Astrocyte (in vitro differentiated cells and primary cell): ENCODE measurements at places on chromosomes 2 and 18. TPM values are rescaled to one million over a fixed set of nuclear protein-coding genes. Genes with fewer than 3 reads are reported as not detected.

GRCh38 chr2:134282629-134283400 is 28.9 kb downstream of the MGAT5 start:
- no peak for DNase-seq

DNA sequence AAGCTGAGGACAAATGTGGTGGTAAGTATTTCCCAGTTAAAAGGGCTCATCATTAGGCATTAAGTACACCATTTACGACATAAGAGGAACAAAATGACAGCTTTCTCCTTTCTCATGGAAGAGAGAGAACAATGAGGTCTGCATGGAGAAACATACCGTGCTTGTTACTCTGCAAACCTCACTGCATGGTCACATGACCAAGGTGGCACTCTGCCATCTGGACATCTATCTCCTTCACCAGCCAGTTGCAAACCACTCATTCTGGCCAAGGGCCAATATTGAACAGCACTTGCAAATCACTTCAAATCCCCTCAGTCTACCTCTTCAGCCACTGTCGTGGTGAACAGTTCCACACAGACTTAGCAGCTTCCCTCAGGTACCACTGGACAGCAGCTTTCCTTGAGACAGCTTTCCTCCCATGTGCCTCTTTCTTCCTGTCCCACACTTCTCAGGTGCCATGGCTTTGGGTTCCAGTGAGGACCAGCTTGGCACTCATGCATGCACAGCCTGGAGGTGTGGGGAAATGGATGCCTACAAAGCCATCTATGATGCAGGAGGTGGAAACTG is 29.5 kb upstream of the DPP4 start:
- no peak for DNase-seq

- peak; percentile 68 for DNase-seq
Measured at GRCh38 chr18:33034945-33035344, 262.1 kb upstream of the KLHL14 start.

- peak; percentile 81 for DNase-seq
Measured at GRCh38 chr18:46152436-46152807, 48.2 kb downstream of the HAUS1 start.

- DNase-seq, result no peak
Measured at GRCh38 chr2:64192125-64192479, 47.9 kb upstream of the PELI1 start.

DNA sequence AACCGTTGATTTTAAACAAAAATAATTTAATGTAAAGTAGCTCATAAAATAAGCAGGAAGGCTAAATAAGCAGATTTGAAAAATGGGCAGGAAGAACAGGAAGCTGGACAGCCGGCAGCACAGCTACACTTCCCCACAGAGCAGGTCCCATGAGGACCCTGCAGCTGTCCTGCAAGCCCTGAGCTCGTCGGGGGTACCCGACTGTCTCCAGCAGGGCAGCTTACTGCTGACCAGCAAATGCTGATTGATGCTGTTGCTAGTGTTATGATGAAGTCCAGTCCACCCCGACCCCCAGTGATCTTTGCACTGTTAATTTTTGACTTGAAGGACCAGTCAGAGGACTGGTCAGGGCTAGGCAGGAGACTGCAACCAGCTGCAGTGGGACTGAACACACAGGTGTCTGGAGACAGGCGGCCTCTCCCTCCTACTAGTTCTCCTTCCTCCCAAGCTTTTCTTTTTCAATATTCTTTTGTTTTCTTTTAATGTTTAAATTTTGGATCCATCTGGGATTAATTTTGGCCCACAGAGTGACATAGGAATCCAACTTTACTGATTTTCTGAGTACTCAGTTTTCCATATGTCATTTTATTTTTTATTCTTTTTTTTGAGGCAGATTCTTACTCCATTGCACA is 27.7 kb downstream of the POLE4 start:
- DNase-seq, result no peak

- DNase-seq, result no peak
Measured at GRCh38 chr2:188181884-188182283, 109.8 kb upstream of the GULP1 start.

DNA sequence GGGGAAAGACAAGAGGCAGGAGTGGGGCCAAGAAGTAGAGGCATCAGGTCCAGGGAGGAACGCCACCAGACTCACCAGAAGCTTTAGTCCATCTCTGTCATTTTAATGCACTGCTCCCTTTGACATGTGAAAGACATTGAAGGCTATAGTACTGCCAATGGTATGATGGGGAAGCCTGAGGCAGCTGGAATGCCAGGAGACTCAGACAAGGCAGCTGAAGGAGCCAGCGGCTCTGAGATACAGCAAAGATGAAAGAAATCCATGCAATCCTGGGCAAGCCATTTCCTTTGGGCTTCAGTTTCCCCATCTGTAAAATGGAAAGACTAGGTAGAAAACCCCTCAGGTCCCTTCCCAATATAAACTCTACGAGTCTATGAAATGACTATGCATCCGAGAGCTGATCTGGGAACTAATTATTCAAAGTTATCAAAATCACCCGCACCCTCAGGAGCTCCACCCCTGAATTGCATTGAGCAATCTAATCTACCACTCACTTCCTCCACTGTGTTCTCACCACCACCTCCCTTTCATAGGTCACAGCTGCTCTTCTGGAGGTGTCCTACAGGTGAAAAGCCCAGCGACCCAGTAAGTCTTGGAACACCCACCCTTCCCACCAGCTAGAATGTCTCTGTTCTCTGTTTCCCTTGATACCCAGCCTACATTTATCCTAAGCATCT is 3.1 kb downstream of the CXCR2 start:
- no peak for DNase-seq

DNA sequence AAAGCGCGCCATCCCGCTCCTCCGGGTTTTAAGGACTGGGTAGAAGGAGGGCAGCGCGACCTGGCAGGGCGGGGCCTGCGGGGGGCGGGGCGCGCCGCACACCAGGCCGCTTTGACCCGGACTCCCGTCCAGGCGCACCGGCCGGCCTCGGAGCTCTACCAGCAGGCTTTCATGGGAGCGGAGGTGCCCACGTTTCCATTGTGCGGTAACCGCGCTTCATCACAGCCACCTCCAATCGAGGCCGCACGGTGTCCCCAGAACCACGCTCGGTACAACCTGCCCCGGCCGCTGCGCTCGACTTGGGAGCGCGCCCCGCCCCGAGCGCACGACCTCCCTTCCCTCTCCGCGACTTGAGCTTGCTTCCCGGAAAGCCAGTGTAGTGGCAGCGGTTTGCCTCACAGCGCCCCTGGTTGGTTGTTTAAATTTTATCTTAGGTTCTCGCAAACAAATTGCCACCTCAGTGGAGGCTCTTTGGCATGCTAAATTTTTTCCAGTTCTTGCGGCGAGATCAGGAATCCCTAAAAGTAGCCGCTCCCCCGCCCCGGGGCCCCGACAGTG is 280 bp upstream of the CYP1B1 start:
- DNase-seq, result peak; percentile 78

- DNase-seq, result peak; percentile 100
Measured at GRCh38 chr2:207258263-207258991, 92.7 kb upstream of the KLF7 start.

Gene FAM110C
- 0.60 and 1.4 TPM in 2 replicates for total RNA-seq

Gene CCDC148
- 1.4 and 2.4 TPM in 2 replicates for total RNA-seq

Gene PDE11A
- total RNA-seq, result 0.45 and 0.89 TPM in 2 replicates
